ENCODE measurements at places on chromosomes 2 and 18. TPM values are rescaled to one million over a fixed set of nuclear protein-coding genes. Genes with fewer than 3 reads are reported as not detected.

Gene ADRA2B
- 0.26 TPM for total RNA-seq

Gene GALNT3
- total RNA-seq = 4.7 TPM

Gene SLC14A1
- total RNA-seq = 3.1 TPM

Gene UGT1A10
- not detected for total RNA-seq

Gene RIF1
- total RNA-seq = 61.9 TPM

Gene STAT1
- 571 TPM for total RNA-seq

Gene MGAT5
- 70.9 TPM for total RNA-seq

Gene BOLL
- not detected for total RNA-seq

Gene PDCD1
- total RNA-seq = 6.6 TPM

Gene UPP2
- not detected for total RNA-seq

Gene UGT1A8
- not detected for total RNA-seq

Gene SLC9A2
- not detected for total RNA-seq

- H3K36me3 ChIP-seq = no peaks in the 10 kb centered on the region
- H3K27ac ChIP-seq = no peak overlapping the region
- no peaks in the 10 kb centered on the region for H3K27me3 ChIP-seq
- DNase-seq = no peak
- no peaks in the 10 kb centered on the region for H3K4me1 ChIP-seq
- no peak overlapping the region for H3K4me3 ChIP-seq
Observed at GRCh38 chr2:2742726-2743125, 411.7 kb upstream of the MYT1L start.

- H3K4me3 ChIP-seq = no peak overlapping the region
- H3K27me3 ChIP-seq = no peaks in the 10 kb centered on the region
- DNase-seq = no peak
- H3K36me3 ChIP-seq = peaks cover 62% of the 10 kb centered on the region
- H3K4me1 ChIP-seq = peaks cover 7% of the 10 kb centered on the region
Observed at GRCh38 chr2:177432703-177433102, 40.1 kb downstream of the AGPS start.

GRCh38 chr2:189409647-189410046 is 31.6 kb upstream of the WDR75 start:
- peaks cover 14% of the 10 kb centered on the region for H3K4me1 ChIP-seq
- DNase-seq = no peak
- no peak overlapping the region for H3K27ac ChIP-seq
- peaks cover 4% of the 10 kb centered on the region for H3K36me3 ChIP-seq

DNA sequence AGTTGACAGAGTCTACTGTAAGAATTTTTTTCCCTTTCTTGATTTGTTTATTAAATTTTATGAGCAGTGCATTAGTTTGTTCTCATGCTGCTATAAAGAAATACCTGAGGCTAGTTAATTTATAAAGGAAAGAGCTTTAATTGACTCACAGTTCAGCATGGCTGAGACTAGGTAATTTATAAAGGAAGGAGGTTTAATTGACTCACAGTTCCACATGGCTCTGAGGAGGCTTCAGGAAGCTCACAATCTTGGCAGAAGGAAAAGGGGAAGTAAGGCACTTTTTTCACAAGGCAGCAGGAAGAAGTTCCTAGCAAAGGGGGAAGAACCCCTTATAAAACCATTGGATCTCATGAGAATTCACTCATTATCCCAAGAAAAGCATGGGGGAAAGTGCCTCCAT is 191.4 kb upstream of the VRK2 start:
- H3K27me3 ChIP-seq = no peaks in the 10 kb centered on the region
- no peak overlapping the region for H3K27ac ChIP-seq
- H3K4me3 ChIP-seq = no peak overlapping the region
- no peaks in the 10 kb centered on the region for H3K36me3 ChIP-seq
- no peaks in the 10 kb centered on the region for H3K4me1 ChIP-seq

- no peak overlapping the region for H3K4me3 ChIP-seq
- DNase-seq = no peak
- H3K4me1 ChIP-seq = peaks cover 28% of the 10 kb centered on the region
- H3K27ac ChIP-seq = no peak overlapping the region
- H3K36me3 ChIP-seq = peaks cover 22% of the 10 kb centered on the region
Observed at GRCh38 chr2:171244970-171245782, 84.5 kb upstream of the TLK1 start.

- peaks cover 10% of the 10 kb centered on the region for H3K27me3 ChIP-seq
- H3K27ac ChIP-seq = peak overlapping the region; percentile 80
- peaks cover 10% of the 10 kb centered on the region for H3K4me1 ChIP-seq
- DNase-seq = no peak
- peak overlapping the region; percentile 81 for H3K4me3 ChIP-seq
Observed at GRCh38 chr2:95525294-95526035, 40.9 kb upstream of the TRIM43B start.

DNA sequence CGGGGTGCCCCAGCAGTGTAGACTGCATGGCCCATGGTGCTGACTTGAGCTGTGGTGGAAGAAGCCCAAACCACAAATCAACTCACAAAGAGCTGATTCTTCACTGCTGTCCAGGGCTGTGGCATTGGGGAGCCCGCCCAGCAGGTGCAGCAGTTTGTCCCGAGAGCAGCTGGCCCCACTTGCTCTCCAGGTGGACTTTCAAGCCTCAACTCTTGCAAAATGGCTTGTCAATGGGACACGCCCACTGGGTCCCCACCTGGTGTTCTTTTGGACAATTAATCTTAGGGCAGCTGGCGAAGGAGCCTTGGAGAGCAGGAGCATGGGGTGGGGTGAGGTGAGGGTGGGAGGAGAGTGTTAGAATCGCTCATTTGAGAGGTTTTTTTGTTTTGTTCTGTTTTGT is 117.9 kb downstream of the MYCN start:
- H3K27ac ChIP-seq = no peak overlapping the region
- no peaks in the 10 kb centered on the region for H3K36me3 ChIP-seq
- H3K27me3 ChIP-seq = no peaks in the 10 kb centered on the region
- no peaks in the 10 kb centered on the region for H3K4me1 ChIP-seq
- H3K4me3 ChIP-seq = no peak overlapping the region
- DNase-seq = no peak

GRCh38 chr2:40396124-40396523 is 55.8 kb downstream of the SLC8A1 start:
- H3K27me3 ChIP-seq = no peaks in the 10 kb centered on the region
- no peak overlapping the region for H3K27ac ChIP-seq
- H3K36me3 ChIP-seq = no peaks in the 10 kb centered on the region
- H3K4me1 ChIP-seq = no peaks in the 10 kb centered on the region
- H3K4me3 ChIP-seq = no peak overlapping the region
- DNase-seq = no peak

- peak overlapping the region; percentile 38 for H3K27ac ChIP-seq
- no peak overlapping the region for H3K4me3 ChIP-seq
- DNase-seq = no peak
- H3K27me3 ChIP-seq = no peaks in the 10 kb centered on the region
- peaks cover 5% of the 10 kb centered on the region for H3K36me3 ChIP-seq
Observed at GRCh38 chr2:10327896-10328669, 25.4 kb downstream of the HPCAL1 start.

DNA sequence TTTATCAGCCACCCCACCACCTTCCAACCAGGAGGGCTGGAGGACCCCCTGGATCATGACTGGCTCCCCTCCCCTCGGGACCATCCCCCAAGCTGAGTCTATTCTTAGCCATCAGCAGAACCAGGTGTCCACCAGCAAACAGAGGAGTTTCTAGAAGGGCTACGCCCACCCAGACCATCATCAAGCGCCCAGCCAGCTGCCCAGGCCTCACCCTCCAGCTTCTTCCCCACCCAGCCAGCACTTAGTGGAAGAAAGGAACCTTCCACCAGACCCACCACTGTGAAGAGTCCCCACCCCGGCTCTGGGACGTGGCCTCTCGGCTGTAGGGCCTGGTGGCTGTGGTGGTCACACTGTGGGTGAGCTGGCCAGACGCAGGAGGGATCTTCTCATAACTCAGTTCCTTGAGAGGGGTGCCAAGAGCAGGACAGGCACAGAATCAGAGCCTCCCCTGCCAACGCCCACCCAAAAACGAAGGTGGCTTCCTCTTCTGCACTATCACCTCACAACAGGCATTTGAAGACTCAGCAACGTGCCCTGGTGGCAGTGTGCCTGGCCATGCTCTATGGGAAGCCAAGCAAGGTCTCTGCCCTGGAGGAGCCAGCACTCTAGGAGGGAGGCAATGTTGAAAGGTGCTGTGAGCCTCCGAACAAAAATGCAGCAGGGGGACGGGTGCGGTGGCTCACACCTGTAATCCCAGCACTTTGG is 19.0 kb downstream of the BIN1 start:
- peaks cover 33% of the 10 kb centered on the region for H3K4me1 ChIP-seq
- DNase-seq = no peak
- no peak overlapping the region for H3K4me3 ChIP-seq
- H3K27me3 ChIP-seq = no peaks in the 10 kb centered on the region
- no peaks in the 10 kb centered on the region for H3K36me3 ChIP-seq

GRCh38 chr2:218434456-218434855 is 15.5 kb downstream of the VIL1 start:
- no peaks in the 10 kb centered on the region for H3K36me3 ChIP-seq
- no peak for DNase-seq
- H3K27ac ChIP-seq = no peak overlapping the region
- H3K27me3 ChIP-seq = peaks cover 4% of the 10 kb centered on the region
- H3K4me1 ChIP-seq = peaks cover 11% of the 10 kb centered on the region

DNA sequence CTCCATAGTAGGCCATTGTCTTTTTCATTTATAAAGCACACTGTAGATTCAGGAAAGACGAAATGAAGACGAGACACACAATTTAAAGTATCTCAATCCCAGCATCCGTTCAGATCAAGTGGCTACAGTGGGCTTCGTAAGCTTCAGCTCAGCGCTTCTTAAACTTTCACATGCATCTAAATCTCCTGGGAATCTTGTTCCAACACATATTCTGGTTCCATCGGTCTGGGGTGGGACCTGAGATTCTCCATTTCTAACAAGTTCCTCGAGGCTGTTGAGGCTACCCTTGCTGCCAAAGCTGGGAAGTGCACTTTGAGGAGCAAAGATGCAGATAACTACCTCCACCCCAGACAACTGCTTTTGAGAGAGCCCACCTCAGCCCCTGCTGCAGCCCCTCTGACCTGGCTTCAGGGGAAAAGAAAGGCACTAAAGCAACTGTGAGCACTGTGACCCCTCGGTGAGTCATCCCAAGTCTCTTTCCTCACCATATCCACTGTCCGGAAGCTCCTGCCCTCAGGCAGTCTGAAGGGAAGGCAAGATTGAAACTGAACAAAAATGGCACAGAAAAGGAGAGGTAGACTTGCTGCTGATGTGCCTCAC is 201.1 kb upstream of the FBXO11 start:
- no peaks in the 10 kb centered on the region for H3K36me3 ChIP-seq
- no peak overlapping the region for H3K27ac ChIP-seq
- no peak for DNase-seq
- no peaks in the 10 kb centered on the region for H3K27me3 ChIP-seq
- peaks cover 6% of the 10 kb centered on the region for H3K4me1 ChIP-seq
- no peak overlapping the region for H3K4me3 ChIP-seq

GRCh38 chr2:192151853-192152252 is 42.9 kb downstream of the TMEFF2 start:
- no peaks in the 10 kb centered on the region for H3K4me1 ChIP-seq
- H3K4me3 ChIP-seq = no peak overlapping the region
- no peak overlapping the region for H3K27ac ChIP-seq
- peaks cover 5% of the 10 kb centered on the region for H3K27me3 ChIP-seq

- peak overlapping the region; percentile 85 for H3K4me3 ChIP-seq
- H3K27me3 ChIP-seq = peaks cover 3% of the 10 kb centered on the region
- peak; percentile 41 for DNase-seq
- H3K4me1 ChIP-seq = peaks cover 13% of the 10 kb centered on the region
Observed at GRCh38 chr18:26190506-26190905, 35.7 kb upstream of the TAF4B start.

- H3K4me3 ChIP-seq = no peak overlapping the region
- peaks cover 2% of the 10 kb centered on the region for H3K36me3 ChIP-seq
- DNase-seq = no peak
- H3K27ac ChIP-seq = no peak overlapping the region
Observed at GRCh38 chr2:237648016-237648381, 20.6 kb downstream of the LRRFIP1 start.

DNA sequence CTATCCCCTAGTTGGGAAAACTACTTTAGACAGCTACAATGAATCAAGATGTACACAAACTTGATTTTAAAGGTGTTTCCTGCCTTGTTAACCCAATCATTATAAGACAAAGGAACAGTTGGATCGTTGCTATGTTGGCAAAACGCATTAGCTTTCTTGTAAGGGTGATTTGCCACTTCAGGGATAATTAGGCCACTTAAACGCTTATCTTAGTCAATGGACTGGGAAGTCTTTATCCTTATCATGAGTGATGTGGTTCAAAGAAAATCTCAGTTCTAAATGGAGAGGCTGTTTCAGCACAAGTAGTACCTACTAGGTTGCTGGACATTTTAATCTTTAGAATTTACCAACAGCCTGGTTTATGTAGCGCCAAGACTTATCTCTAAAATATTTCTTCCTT is 406.1 kb upstream of the MEX3C start:
- H3K4me1 ChIP-seq = no peaks in the 10 kb centered on the region
- DNase-seq = no peak
- no peak overlapping the region for H3K4me3 ChIP-seq
- H3K36me3 ChIP-seq = no peaks in the 10 kb centered on the region
- H3K27me3 ChIP-seq = no peaks in the 10 kb centered on the region
- H3K27ac ChIP-seq = no peak overlapping the region

GRCh38 chr2:60972889-60973656 is 44.4 kb upstream of the PEX13 start:
- H3K4me3 ChIP-seq = no peak overlapping the region
- no peaks in the 10 kb centered on the region for H3K27me3 ChIP-seq
- H3K4me1 ChIP-seq = peaks cover 16% of the 10 kb centered on the region
- DNase-seq = no peak

DNA sequence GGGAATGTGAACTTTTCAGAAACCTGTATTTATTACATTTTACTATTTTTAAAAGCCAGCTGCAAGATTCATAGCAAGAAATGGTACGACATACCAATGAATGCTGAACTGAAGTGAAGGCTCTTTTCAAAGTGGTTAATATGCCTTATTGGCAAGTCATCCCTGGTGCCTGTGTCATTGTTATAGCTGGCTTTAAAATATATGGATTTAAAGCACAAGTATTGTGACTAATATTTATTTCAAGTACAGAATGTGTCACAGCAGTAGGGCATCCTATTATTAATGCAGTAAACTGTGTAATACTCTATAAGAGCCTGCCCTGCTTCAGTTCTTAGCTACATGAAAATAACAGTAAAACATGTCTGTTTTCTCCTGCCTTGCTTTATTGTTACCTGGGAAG is 10.8 kb downstream of the TSHZ1 start:
- H3K27ac ChIP-seq = no peak overlapping the region
- no peak for DNase-seq
- peaks cover 23% of the 10 kb centered on the region for H3K4me1 ChIP-seq
- peaks cover 3% of the 10 kb centered on the region for H3K36me3 ChIP-seq
- H3K27me3 ChIP-seq = no peaks in the 10 kb centered on the region
- no peak overlapping the region for H3K4me3 ChIP-seq
